ENCODE measurements at places on chromosomes 4 and X. TPM values are rescaled to one million over a fixed set of nuclear protein-coding genes. Genes with fewer than 3 reads are reported as not detected.
A peak's percentile ranks its signal among the peaks of the same experiment; 100 is the strongest.

DNA sequence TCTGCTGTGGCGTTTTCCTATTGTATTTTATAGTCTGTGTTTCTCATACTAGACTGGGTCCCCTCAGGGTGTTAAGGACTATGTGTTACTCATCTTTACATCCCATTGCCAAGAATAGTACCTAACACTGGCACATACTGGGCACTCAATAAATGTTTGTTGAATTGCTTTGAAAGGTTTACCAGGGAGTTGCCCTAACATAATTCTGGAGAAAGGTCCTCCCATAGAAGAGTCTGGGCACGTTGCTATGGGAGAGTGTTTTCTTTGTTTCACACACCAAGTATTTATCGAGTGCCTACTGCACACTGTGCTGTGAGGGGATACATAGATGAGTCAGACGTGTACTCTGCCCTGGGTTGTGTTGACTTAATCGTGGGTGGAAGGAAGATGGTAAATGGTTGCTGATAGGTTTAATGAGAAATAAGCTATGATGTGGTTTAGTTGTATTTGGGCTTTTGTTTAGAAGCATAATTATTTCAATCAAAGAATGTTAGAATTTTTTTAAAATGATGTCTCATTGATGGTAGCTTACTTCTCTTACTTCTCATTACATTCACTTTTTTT lies 42.9 kb downstream of the AFF1 start:
- DNase-seq = no peak

DNA sequence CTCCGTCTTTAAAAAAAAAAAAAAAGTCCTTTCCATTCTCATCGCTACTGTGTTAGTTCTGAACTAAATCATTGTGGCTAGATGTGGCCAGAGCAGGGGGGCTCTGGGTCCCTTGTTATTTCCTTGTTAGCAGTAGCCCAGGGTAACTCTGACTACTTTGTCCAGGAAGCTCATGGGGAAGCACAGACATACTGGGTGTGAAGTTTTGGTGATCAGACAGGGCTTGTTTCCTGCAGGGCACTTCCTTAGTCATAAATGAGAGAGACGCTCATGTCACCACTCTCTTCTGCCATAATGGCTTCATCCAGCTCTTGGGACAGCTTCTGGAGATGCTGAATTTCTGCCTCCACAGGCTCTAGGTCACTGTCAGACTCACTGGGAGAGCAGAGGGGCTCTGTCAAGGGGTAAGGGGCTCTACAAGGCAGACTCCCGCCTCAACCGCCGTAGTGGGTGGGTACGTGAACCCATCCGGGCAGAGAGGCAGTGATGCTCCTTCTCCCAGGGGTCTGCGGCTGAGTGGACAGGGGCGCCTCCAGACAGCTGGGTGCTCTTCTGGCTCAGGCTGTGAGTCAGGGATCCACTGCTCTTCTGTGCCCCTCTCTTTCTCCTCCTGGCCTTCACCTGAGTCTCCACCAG lies 12.9 kb downstream of the STIM2 start:
- no peak for DNase-seq

Gene ZNF141
- 39.5 TPM for polyA plus RNA-seq

DNA sequence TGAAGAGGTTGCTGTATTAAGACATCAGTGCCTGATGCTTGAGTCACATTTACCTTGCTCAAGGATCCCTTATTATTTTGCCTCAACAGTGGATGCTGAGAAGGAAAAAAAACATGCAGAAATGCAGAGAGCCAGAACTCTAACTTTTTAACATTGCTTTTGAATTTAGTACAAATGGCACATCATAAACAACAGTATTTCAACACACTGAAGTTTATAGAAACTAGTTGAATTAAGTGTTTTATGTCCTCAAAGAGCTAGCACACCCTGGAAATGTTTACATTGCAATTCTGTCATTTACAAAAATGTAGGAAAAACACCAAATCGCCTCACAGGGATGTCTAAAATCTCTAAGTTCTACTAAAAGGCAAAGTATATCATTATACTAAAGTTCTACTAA lies 69.5 kb upstream of the BLTP1 start:
- DNase-seq = peak; percentile 69

DNA sequence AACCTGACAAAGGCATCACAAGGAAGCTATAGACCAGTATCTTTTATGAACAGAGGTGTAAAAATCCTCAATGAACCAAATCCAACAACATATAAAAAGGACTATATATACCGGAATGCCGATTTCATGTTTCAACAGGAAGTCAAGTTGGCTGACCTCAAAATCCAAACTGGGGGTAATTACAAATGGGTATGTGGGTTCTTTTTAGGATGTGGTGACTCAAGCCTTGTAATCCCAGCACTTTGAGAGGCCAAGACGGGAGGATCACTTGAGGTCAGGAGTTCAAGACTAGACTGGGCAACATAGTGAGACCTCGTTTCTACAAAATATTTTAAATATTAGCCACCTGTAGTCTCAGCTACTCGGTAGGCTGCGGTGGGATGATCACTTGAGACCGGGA lies 10.4 kb downstream of the PRSS48 start:
- DNase-seq = no peak

Gene PAK3
- 0.94 TPM for polyA plus RNA-seq

- no peak for DNase-seq
Measured at GRCh38 chr4:48777739-48778138, 2.3 kb downstream of the FRYL start.

DNA sequence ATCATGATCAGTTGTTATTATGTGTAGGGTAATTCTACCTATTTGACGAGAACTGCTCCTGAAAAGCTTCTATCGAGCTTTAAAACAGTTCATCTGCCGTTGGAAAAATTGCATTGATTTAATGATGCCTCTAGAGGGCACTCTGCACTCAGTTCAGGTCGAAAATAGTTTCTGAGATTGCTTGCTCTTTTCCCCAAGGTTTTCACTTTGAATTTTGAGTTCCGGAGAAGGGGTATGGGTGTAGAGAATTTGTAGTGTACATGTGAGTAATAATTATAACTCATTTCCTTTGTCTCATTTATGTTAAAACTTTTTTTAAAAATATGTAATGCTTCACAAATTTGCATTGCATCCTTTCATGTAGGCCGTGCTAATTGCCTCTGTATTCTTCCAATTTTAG lies 28.4 kb upstream of the TNIP3 start:
- DNase-seq = peak; percentile 73

DNA sequence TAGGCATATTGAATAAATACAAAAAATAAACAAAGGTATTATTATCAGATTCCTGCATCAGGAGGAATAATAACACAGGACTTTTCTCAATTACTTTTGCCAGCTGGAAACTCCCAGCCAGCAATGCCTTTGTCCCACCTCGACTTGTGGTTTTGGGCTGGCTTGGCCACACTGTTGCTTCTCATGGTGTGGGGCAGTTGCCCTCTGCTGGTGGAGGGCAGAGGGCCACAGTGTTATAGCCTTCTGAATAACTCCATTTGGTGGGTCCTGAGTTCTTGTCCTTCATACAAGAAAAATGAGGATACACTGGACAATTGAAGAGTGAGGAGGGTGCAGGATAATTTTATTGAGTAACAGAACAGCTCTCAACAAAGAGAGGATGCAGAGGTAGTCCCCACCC lies 1206.0 kb upstream of the ADGRL3 start:
- DNase-seq = no peak

GRCh38 chrX:135649561-135649960 lies 63.9 kb upstream of the CT45A1 start:
- no peak for DNase-seq

GRCh38 chr4:55807556-55807955 lies 12.0 kb upstream of the EXOC1L start:
- no peak for DNase-seq

Gene CLDN34
- polyA plus RNA-seq = 0.20 TPM

- no peak for DNase-seq
Measured at GRCh38 chrX:133697656-133698055, 282.4 kb upstream of the GPC4 start.

GRCh38 chr4:52241916-52242315 lies 190.8 kb downstream of the SPATA18 start:
- DNase-seq = no peak

- no peak for DNase-seq
Measured at GRCh38 chr4:112348488-112349158, 51.5 kb downstream of the ALPK1 start.

- DNase-seq = no peak
Measured at GRCh38 chr4:129377131-129377845, 281.3 kb downstream of the C4orf33 start.

DNA sequence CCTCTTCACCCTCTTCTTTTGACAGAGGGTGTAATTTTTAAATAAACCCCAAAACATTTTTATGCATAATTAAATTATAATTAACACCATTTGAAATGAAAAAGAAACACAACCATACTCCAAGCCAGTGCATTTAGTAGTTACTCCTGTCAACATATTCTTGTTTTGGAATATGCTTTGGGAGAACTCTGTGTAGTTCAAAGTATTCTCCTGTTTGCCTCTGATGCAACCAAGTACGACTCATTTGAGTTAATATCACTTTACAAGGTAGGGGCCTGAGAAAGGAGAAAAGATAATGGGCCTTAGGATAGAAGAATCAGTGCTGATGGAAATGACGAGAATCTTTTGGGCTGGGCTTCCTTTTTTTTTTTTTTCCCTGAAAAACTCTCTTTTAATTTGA lies 2.7 kb downstream of the PTPN13 start:
- no peak for DNase-seq

Gene SPP1
- 55.2 TPM for polyA plus RNA-seq

Gene CDS1
- 21.0 TPM for polyA plus RNA-seq

DNA sequence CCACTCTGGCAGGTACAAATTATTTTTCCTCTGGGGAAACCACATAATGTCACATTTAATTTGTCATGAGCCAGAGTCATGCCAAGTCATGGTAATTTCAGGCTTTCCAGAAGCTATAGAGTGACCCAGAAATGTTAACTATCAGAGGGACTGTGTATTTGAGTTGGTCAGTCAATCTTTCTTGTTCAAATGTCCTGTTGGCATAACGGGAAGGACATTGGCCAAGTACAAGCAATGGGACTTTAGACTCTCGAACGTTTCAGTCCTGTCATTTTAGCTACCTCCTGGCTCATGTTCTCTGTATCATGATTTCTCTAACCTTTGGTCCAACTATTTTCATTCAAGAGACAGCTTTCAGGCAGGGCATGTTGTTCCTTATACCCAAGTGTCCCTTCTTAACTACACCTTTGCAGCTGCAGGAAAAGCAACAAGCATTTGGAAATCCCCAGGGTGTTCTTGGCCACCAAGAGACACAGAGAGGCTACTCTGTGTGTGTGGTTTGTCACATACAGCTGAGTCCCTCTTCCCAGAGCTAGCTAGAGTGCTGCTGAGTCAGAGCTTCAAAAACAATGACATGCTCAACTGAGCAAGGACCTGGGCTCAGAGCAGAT lies 142.6 kb downstream of the EGF start:
- no peak for DNase-seq

DNA sequence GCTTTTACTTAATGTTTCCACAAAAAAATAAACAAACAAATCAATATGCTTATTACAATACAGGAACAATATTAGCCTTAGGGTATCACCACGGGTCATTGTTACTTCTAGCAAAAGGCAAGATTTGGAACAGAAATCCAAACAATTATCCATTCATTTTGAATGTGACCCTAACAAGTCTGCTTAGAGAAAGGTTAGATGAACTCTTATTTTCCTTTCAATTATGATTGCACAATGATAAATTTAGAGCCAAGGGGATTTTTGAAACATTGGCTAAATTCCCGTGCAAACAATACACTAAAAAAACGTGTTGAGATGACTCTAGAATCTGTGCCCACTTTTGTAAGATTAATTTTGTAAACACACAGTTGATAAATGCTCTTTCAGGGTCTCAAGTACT lies 474.7 kb downstream of the PCDH7 start:
- peak; percentile 7 for DNase-seq

Gene XAGE5
- polyA plus RNA-seq = not detected

DNA sequence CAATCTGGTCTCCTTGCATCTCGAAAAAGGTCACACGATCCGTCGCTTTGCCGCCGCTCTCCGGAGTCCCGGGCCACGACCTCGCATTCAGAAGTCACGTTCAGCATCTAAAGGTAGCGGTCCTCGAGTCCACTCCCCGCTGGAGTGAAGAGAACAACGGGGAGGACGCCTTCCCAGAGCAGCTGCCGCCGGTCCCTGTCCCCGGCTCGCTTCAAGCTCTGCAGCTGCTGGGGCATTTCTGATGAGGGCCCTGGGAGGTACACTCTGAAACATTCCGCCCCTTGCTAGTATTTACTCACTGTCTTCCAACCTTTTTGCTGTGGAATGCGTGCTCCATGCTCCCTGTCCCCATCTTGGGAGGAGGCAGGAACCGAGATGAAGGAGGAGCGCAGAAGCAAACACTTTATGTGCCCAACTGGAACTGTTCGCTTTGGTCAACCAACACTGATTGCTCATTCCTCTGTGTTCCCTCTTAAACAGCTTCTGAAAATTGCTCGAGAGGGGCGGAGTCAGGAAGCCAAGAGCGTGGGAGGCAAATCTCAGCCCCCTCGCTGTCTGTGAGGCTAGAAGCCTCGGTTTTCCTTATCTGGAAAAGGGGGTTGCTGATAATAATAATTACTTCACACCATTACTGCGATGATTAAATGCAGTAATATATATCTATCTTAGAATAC lies 6.4 kb upstream of the VAMP7 start:
- DNase-seq = no peak

Gene UGT2B10
- polyA plus RNA-seq = not detected

GRCh38 chrX:115390078-115390477 lies 100.6 kb downstream of the LUZP4 start:
- no peak for DNase-seq

Gene MAGEE1
- polyA plus RNA-seq = 4.9 TPM

- peak; percentile 10 for DNase-seq
Measured at GRCh38 chrX:13397878-13398818, 78.3 kb upstream of the ATXN3L start.

GRCh38 chr4:90852237-90852636 lies 725.0 kb downstream of the CCSER1 start:
- DNase-seq = peak; percentile 5

Gene CNGA1
- 2.0 TPM for polyA plus RNA-seq

GRCh38 chr4:6509587-6509986 lies 37.2 kb upstream of the PPP2R2C start:
- no peak for DNase-seq

GRCh38 chr4:182918044-182918607 lies 940 bp upstream of the DCTD start:
- DNase-seq = no peak

DNA sequence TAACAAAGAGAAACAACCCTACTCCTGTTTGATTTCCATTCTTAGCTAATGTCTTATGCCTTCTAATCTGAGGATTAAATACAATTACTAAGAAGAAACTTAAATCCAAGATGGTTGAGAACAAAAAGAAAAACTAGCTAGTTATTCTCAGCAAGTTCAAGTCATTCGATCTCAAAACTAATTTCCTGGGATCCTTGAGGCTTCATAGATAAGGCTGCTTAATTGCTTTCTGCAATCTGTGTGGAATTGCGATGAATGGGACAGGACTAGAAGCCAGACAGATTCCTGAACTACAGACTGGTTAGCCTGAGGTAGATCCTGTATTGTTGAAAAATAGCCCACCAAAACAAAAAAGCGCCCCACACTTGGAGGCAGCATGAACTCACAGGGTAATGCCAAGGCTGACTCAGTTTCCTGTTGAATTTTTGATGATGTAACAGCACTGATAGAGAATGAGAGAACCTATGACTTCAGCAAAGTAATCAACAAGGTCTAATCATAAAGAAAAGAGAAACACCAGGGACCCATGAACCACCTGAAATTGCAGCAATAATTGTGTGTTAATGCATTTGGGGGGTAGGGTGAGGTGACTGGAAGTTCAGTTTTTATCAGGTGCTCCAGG lies 33.9 kb downstream of the KLHL15 start:
- DNase-seq = no peak

GRCh38 chr4:126130215-126130614 lies 815.5 kb downstream of the FAT4 start:
- DNase-seq = no peak

- no peak for DNase-seq
Measured at GRCh38 chr4:16665942-16666551, 232.4 kb downstream of the LDB2 start.

Gene PNMA6F
- polyA plus RNA-seq = not detected

- no peak for DNase-seq
Measured at GRCh38 chr4:119785963-119786362, 157.4 kb upstream of the PDE5A start.

Data from left lung (tissue), 14 donors.